Uterus (tissue), 4 donors: ENCODE measurements at places on chromosomes 5 and 9. TPM values are rescaled to one million over a fixed set of nuclear protein-coding genes. Genes with fewer than 3 reads are reported as not detected.
A peak's percentile ranks its signal among the peaks of the same experiment; 100 is the strongest.

- no peak overlapping the region for H3K4me3 ChIP-seq
- H3K27ac ChIP-seq, result no peak overlapping the region
- H3K4me1 ChIP-seq, result no peaks in the 10 kb centered on the region
- DNase-seq, result no peak
- no peaks in the 10 kb centered on the region for H3K27me3 ChIP-seq
Measured at GRCh38 chr5:146283344-146283761, 55.3 kb upstream of the POU4F3 start.

DNA sequence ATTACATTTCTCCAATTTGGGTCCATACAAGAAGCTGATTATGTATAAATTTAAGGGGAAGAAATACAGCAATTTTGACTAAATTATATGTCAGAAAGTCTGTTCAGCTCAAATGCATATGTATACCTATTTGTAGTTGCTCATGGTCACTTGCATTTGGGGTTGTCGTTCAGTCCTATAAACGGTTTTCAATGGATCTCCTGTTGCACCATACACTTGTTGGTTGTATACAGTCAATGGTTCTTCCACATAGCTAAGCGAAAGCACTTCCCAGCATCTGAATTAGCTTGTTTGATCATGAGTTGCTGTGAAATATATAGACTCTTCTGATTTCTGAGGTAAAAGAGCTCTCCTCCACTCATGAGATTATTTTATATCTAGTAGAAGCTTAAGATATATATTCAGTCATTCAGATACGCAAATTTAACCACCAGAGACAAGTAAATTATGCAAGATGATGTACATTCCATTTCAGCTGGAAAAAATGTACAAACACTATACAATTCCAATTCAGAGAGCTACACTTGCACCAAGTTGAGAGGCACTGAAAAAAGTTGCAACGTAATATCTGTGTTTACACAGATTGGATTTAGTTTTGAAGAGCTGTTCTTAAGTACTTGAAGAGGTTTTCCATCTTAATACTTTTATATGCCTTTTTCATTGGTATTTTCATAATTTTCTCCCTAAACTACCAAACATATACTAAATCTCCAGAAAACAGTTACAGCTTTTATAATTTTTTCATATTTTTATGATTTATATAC lies 64.4 kb upstream of the POU5F2 start:
- no peak overlapping the region for H3K27ac ChIP-seq
- no peaks in the 10 kb centered on the region for H3K36me3 ChIP-seq
- H3K27me3 ChIP-seq, result no peaks in the 10 kb centered on the region
- no peaks in the 10 kb centered on the region for H3K4me1 ChIP-seq
- no peak overlapping the region for H3K4me3 ChIP-seq

DNA sequence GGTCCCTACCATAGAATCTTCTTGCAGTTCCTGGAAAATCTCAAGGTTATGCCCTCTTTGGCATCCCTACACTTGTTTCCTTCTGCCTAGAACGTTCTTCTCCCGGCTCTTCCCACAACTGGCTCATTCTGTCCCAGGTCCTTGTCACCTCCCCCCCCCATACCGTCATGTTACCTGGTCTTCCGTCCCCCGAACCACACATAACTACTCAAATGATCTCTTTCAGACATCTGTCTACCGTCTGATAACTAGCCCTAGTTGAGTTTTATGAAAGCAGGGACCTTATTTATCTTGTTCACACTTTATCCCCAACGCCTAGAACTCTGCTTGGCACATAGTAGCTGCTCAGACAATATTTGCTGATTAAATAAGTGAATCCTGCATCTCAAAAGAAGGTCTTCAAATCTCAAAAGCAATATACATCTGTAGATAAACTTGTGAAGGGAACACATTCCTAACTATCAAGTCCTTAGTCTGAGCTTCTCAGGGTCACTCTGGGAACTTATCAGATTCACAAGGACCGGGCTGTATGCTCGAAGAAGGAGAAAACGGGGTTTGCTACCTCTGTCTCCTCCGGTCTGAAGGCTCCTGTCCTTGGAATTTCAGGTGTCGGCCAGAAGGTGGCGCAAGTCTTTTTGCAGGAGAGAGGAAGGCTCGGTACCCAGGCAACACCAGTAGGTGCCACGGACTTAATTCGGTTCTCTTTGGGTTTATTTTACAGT lies 30.0 kb downstream of the LCP2 start:
- peak overlapping the region; percentile 67 for H3K27ac ChIP-seq
- DNase-seq, result peak; percentile 85
- H3K27me3 ChIP-seq, result no peaks in the 10 kb centered on the region
- H3K36me3 ChIP-seq, result no peaks in the 10 kb centered on the region
- H3K4me1 ChIP-seq, result no peaks in the 10 kb centered on the region

GRCh38 chr9:2967766-2968165 lies 123.9 kb upstream of the PUM3 start:
- no peak overlapping the region for H3K27ac ChIP-seq
- H3K4me1 ChIP-seq, result no peaks in the 10 kb centered on the region
- no peaks in the 10 kb centered on the region for H3K36me3 ChIP-seq
- no peak for DNase-seq
- no peak overlapping the region for H3K4me3 ChIP-seq
- no peaks in the 10 kb centered on the region for H3K27me3 ChIP-seq

DNA sequence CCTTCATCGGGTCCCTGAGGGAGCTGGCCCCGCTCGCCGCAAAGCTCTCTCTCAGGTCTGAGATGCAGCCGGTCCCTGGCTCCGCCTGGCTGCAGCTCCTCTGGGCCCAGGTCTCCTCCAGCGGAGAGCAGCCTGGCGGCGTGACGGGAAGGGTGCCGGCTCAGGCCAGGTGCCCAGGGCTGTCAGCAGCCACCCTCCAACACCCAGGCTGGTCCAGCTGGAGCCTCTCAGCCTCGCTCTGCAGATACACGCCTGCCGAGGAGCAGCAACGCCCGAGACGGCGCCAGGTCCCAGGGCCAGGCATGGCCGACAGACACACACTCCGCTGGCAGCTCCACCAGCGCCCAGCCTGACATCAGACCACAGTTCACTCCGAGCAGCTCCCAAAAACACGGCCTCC lies 25.6 kb downstream of the FAM163B start:
- no peak for DNase-seq
- no peaks in the 10 kb centered on the region for H3K36me3 ChIP-seq
- no peak overlapping the region for H3K27ac ChIP-seq
- peaks cover 3% of the 10 kb centered on the region for H3K4me1 ChIP-seq
- H3K4me3 ChIP-seq, result no peak overlapping the region

DNA sequence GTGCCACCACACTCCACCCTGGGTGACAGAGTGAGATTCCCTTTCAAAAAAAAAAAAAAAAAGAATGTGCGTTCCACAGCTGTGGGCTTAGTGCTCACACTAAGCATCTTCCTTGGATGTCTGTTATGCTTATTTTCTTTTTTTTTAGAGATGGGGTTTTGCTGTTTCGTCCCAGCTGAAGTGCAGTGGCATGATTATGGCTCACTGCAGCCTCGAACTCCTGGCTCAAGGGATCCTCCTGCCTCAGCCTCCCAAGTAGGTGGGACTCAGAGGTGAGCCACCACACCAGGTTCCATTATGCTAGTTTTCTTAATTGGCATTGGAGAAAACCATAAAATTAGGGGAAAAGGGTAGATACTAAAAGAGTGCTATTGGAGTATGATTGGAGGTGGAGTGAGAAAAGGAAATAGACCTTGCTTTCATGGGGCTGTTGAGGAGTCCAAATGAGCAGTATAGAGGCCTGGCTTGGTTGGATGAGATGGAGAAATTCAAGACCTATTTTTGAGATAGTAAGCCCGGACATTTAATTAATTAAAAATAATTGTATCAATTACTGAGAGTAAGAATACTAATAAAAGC lies 978 bp upstream of the BRD3OS start:
- no peaks in the 10 kb centered on the region for H3K4me1 ChIP-seq
- no peaks in the 10 kb centered on the region for H3K36me3 ChIP-seq
- peak overlapping the region; percentile 59 for H3K27ac ChIP-seq
- H3K27me3 ChIP-seq, result no peaks in the 10 kb centered on the region

DNA sequence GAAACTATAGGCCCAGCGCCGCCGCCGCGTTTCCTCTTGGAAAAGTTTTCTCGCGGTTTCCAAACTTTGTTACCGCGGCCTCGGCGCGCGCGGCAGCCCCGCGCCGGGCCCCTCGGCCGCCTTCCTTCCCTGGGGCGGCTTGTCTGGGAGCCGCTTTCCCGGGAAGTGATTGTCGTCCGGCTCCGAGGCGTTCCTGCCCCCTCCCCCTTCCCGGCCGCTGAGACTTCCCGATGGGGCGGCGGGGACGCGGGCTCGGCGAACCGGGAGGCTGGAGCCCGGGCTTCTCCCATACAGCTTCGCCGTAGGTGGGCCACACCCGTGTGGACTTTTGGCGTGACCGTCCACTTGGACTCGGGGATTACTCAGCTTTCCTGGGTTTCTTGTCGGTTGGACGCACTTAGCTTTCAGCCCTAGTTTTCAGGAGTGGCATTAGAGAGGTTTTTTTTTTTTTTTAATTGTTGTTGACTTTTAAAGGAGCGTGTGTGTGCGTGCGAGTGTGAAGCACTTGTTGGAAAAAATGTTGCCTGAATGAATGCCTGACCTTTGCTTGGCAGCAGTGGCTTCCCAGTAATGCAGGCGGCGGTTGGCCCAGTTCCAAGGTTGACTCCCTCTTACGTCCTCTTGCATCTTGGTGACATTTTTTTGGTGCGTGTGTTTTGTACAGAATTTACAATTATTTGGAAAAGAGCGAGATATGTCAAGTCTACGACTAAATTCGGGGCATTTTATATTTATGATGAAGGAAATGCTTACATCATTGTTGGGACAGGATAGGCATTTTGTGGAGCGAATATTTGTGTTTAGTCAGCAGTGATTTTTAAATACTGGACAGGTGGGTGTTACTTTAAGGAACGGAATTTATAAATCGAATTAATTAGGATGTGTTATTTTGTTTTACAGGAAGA lies 821 bp downstream of the CTNNA1 start:
- H3K4me1 ChIP-seq, result peaks cover 14% of the 10 kb centered on the region
- H3K27me3 ChIP-seq, result no peaks in the 10 kb centered on the region
- H3K4me3 ChIP-seq, result peak overlapping the region; percentile 94
- H3K36me3 ChIP-seq, result no peaks in the 10 kb centered on the region
- H3K27ac ChIP-seq, result peak overlapping the region; percentile 98
- peak; percentile 91 for DNase-seq

GRCh38 chr5:111743988-111744387 lies 13.0 kb downstream of the NREP start:
- H3K36me3 ChIP-seq, result no peaks in the 10 kb centered on the region

DNA sequence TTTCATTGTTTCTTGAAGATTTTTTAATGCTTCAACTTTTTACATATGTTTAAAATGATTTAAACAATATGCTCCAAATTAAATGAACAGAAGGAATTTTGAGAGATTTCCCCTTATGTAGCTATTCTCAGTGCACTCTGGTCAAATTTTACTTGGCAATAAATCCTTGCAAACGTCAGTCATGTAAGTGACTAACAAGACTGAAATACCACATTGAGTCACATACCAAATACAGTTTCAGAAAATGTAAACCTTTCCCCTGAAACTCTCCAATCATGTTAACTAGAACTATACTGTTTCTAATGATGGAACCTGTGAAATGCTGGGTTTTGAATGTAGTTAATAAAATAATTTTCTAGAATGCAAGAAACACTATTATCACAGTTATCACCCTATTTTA lies 29.6 kb downstream of the SAR1B start:
- H3K4me1 ChIP-seq, result no peaks in the 10 kb centered on the region
- no peaks in the 10 kb centered on the region for H3K27me3 ChIP-seq
- H3K36me3 ChIP-seq, result no peaks in the 10 kb centered on the region

GRCh38 chr9:95605816-95606488 lies 89.2 kb upstream of the PTCH1 start:
- no peak overlapping the region for H3K4me3 ChIP-seq
- H3K36me3 ChIP-seq, result no peaks in the 10 kb centered on the region
- H3K4me1 ChIP-seq, result no peaks in the 10 kb centered on the region

- no peaks in the 10 kb centered on the region for H3K36me3 ChIP-seq
- no peak overlapping the region for H3K4me3 ChIP-seq
- H3K27ac ChIP-seq, result no peak overlapping the region
Measured at GRCh38 chr5:36478646-36479317, 127.6 kb upstream of the SLC1A3 start.

- H3K4me1 ChIP-seq, result no peaks in the 10 kb centered on the region
- no peaks in the 10 kb centered on the region for H3K27me3 ChIP-seq
- H3K4me3 ChIP-seq, result no peak overlapping the region
- no peak overlapping the region for H3K27ac ChIP-seq
- H3K36me3 ChIP-seq, result no peaks in the 10 kb centered on the region
- DNase-seq, result no peak
Measured at GRCh38 chr9:86286278-86286677, 3.9 kb upstream of the ISCA1 start.

- no peak for DNase-seq
- no peaks in the 10 kb centered on the region for H3K4me1 ChIP-seq
- H3K27me3 ChIP-seq, result no peaks in the 10 kb centered on the region
Measured at GRCh38 chr5:122367456-122367855, 55.4 kb downstream of the SNCAIP start.

- H3K27me3 ChIP-seq, result no peaks in the 10 kb centered on the region
- H3K27ac ChIP-seq, result no peak overlapping the region
- H3K4me3 ChIP-seq, result no peak overlapping the region
- no peaks in the 10 kb centered on the region for H3K36me3 ChIP-seq
- DNase-seq, result no peak
Measured at GRCh38 chr5:126143622-126144021, 279.6 kb upstream of the GRAMD2B start.

- no peak overlapping the region for H3K4me3 ChIP-seq
- H3K27me3 ChIP-seq, result no peaks in the 10 kb centered on the region
- H3K36me3 ChIP-seq, result no peaks in the 10 kb centered on the region
- no peak for DNase-seq
- H3K27ac ChIP-seq, result peak overlapping the region; percentile 12
Measured at GRCh38 chr9:71929223-71929622, 17.8 kb downstream of the C9orf85 start.

GRCh38 chr9:94852373-94852772 lies 125.9 kb downstream of the AOPEP start:
- no peaks in the 10 kb centered on the region for H3K36me3 ChIP-seq
- H3K27me3 ChIP-seq, result no peaks in the 10 kb centered on the region
- no peak for DNase-seq
- H3K4me1 ChIP-seq, result no peaks in the 10 kb centered on the region

- no peaks in the 10 kb centered on the region for H3K36me3 ChIP-seq
- H3K4me3 ChIP-seq, result no peak overlapping the region
- no peak overlapping the region for H3K27ac ChIP-seq
Measured at GRCh38 chr9:75685062-75685461, 205.4 kb upstream of the PCSK5 start.

PIP5K1B gene
- total RNA-seq, result 2.6 TPM

PCDHGC4 gene
- total RNA-seq, result 2.9 TPM

FOXD4L5 gene
- 0.37 TPM for total RNA-seq

BAAT gene
- total RNA-seq, result not detected

PTCD2 gene
- 4.6 TPM for total RNA-seq

GLRA1 gene
- not detected for total RNA-seq

PRKAA1 gene
- 112 TPM for total RNA-seq

SHISAL2B gene
- not detected for total RNA-seq

SHOC1 gene
- total RNA-seq, result not detected

CAST gene
- total RNA-seq, result 159 TPM

IL5 gene
- not detected for total RNA-seq
